Brain microvascular endothelial cell (primary cell): ENCODE measurements at places on chromosomes 5 and 9.

DNA sequence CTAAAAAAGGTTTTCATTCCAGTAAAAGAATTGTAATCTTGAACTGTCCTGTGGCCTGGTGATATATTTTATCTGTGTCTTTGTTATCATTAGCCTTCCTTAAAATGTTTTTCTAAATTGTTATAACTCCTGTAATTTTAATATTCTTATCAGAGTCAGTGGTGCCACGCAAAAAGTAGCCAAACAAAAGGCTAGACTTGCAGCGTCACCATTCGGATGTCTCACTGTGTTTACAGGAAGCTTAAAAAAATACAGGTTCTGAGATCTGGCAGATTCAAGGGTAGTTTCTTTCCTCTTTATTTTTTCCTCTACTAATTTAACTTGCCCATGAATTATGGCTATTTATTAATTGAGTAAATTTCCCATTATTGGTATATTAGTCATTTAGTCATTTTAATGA lies 362.3 kb downstream of the MAT2B start:
- peak; percentile 16 for DNase-seq

GRCh38 chr5:137026296-137026695 lies 472.8 kb downstream of the SPOCK1 start:
- DNase-seq: no peak

DNA sequence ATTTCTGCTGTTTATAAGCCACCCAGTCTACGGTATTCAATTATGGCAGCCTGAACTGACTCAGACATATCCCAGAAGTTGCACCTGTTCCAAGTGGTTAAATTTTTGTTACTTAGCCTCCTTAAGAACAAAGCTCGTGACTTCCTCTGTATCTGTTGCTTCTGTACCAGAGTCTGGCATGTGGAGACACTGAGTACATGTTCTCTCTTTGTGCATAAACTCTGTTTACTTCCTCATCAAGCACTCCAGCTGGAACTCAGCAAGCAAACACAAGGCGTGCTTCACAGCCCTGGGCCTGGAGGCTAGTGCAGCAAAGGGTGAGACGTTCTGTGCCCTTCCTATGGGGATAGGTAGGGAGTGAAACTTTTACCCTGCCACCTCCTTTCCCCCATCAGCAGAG lies 19.0 kb downstream of the C9orf152 start:
- no peak for DNase-seq

DNA sequence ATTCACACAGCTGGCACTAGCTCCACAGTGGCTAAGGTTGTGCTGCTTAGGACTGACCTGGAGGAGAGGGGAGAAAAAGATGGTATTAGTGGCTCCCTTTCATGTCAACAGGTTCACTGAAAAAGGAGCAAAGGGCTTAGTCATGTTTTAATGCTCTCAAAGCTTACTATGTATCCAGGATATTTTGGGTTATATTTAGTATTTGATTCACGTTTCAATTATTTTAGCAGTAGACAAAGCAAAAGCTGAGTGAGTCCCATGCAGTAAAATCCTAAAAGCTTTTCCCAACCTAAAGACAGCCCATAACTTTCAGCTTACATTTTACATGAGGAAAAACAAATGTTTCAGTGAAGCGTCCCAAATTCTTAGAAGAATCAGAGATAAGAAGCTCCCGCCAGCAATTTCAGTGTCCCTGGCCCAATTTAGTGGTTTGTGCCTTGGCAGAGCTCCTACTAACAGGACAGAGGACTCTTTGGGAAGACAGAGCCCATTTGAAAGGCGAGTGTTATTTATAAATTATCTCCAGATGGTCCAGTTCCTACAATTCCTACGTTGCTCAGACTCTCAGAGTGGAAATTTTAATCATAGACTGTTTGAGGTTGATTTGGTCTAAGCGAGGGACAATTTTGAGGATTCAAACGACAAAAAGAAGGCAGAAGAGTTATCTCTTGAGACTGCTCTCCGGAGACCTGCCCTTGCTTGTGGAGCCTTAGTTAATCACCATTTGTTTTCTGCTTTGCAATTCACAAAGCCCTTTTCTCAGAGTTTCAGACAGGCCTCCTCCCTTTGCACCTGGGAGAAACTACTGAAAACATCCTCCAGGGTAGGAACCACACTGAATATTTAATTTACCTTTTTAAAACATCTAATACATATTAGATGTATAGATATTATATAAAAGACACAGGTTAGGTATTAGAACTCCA lies 225.0 kb upstream of the ANKRD55 start:
- DNase-seq: no peak

- no peak for DNase-seq
Observed at GRCh38 chr5:120683580-120683979, 219.5 kb downstream of the PRR16 start.

DNA sequence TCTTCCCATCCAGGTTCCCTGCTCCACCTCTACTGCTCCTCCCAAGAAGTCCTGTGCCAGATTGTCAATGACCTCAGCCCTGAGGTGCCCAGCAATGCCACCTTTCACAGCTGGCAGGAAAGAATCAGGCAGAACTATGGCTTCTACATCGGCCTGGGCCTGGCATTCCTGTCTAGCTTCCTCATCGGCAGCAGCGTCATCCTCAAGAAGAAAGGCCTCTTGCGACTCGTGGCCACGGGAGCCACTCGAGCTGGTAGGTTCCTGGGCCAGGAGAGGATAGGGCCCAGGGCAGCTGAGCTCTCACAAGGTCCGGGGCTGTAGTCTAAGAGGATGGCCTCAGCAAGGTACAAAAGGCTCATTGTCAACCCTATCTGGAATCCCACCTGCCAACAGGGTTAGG lies 3.1 kb downstream of the NIPAL4 start:
- no peak for DNase-seq

GRCh38 chr9:37146410-37146809 lies 26.0 kb downstream of the ZCCHC7 start:
- DNase-seq: no peak

DNA sequence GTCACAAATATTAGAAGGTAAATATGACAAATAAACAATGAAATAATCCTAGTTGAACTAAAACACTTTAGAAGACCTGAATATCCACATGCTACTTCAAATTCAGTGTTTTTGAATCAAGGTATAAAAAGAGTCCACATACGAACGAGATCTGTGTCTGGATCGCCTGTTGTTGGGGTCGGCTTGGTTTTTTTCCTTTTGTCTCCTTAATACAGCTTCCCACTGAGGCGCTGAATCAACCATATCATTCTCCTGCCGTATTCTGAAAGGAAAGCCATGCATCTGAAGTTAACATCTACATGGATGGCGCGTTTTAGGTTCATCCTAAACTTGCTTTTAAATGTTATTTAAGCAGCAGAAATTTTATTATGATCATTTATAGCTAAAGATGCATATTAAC lies 235.2 kb downstream of the EPB41L4A start:
- DNase-seq: no peak

DNA sequence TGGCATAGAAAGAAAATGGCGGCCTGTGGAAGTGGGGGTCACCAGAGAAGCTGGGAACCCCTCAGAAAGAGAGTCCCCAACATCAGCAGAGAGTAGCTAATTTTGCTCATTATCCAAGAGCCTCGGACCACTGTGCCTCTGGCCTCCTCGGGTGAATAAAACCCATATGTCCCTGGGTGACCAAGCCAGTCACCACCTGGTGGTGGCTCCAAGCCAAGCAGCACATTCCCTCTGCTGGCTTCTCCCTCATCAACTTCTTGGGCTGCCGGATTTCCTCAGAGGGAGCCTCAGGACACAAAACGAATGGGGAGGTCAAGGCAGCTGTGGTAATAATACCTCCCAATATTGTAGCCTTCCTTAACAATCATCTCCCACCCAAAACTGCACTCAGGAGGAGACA lies 242.5 kb downstream of the NFIB start:
- no peak for DNase-seq

DNA sequence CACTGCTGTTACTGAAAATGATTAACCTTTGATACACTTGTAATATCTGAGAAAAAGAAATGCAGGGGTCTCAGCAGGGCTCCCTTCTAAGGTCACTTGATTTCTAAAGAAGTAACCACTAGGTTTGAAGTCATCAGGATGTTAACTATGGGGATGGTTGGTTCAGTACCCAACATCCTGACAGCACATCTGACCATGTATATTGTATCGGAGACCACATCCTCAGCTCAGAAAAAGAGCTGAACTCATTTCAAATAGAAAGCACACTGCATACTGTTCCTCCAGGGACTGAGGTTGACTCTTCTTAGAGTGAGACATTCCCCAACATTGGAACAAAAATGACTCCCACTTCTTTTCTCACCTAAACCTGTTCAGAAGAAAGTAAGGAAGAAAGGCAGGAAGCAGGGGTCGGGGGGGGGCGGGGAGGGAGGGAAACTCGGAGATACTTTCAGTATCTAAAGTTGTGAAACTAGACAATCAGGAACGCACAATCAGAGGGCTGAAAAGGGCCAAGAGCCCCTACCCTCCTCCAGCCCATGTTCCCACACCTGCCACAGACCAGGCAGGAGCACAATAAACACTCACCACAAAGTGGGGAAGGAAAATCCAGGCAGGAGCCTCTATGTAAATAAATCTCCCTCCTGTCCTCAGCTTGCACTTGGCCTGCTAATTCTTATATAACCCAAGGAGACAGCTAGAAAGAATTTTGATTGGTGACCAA lies 730 bp upstream of the GZMA start:
- no peak for DNase-seq

GRCh38 chr9:89742660-89743059 lies 137.8 kb downstream of the GADD45G start:
- DNase-seq: no peak

GRCh38 chr9:13718086-13718485 lies 438.6 kb upstream of the MPDZ start:
- DNase-seq: peak; percentile 16

DNA sequence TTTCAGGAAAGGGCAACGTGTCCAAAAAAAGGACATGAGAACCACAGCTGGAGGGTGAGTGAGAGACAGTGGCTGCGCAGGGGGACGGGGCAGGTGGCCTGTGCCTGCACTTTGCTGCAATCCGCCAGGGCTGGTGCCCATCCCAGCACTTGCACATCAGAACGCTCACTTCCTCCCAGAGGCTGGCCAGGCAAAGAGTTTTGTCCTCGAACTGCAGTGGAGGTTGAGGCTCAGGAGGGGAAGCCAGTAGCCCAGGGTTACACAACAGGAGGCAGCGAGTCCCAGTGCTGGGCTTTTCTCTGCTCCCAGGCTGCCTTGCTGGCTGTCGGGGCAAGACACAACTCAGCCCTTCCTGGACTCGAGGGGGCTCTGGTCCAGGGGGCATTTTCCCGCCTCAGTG lies 33.1 kb downstream of the CRB2 start:
- DNase-seq: no peak

- no peak for DNase-seq
Observed at GRCh38 chr5:156755421-156756087, 94.5 kb upstream of the PPP1R2B start.
